ENCODE measurements at places on chromosomes 1 and 21. TPM values are rescaled to one million over a fixed set of nuclear protein-coding genes. Genes with fewer than 3 reads are reported as not detected.
A peak's percentile ranks its signal among the peaks of the same experiment; 100 is the strongest.

DNA sequence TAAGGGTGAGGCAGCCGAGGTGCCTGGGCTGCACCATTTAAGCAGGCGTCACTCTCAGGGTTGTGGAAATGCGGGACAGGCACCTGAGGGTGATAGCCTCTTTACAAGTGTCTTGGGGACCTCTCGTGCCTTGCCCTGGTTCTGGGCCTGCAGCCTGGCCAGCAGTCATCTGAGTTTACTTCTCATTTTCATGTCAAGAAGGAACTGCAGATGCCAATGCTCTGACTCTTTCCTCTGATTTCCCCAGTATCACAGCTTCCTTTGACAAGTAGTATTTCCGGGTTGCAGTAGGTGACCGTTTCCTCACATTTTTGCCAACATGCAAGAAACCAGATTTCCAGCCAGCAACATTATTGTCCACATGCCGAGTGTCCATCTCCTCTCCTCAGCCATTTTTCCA lies 286.9 kb downstream of the DISC1 start:
- no peak for DNase-seq

- no peak for DNase-seq
Measured at GRCh38 chr21:40839521-40839920, 7.4 kb downstream of the DSCAM start.

GRCh38 chr21:24217151-24217550 lies 1390.1 kb downstream of the MRPL39 start:
- no peak for DNase-seq

DNA sequence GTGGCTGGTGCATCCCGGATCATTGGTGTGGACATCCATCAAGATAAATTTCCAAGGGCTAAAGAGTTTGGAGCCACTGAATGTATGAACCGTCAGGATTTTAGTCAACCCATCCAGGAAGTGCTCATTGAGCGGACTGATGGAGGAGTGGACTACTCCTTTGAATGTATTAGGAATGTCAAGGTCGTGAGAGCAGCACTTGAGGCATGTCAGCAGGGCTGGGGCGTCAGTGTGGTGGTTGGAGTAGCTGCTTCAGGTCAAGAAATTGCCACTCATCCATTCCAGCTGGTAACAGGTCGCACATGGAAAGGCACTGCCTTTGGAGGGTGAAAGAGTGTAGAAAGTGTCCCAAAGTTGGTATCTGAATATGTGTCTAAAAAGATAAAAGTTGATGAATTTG lies 79.1 kb downstream of the FMN2 start:
- DNase-seq: no peak

DNA sequence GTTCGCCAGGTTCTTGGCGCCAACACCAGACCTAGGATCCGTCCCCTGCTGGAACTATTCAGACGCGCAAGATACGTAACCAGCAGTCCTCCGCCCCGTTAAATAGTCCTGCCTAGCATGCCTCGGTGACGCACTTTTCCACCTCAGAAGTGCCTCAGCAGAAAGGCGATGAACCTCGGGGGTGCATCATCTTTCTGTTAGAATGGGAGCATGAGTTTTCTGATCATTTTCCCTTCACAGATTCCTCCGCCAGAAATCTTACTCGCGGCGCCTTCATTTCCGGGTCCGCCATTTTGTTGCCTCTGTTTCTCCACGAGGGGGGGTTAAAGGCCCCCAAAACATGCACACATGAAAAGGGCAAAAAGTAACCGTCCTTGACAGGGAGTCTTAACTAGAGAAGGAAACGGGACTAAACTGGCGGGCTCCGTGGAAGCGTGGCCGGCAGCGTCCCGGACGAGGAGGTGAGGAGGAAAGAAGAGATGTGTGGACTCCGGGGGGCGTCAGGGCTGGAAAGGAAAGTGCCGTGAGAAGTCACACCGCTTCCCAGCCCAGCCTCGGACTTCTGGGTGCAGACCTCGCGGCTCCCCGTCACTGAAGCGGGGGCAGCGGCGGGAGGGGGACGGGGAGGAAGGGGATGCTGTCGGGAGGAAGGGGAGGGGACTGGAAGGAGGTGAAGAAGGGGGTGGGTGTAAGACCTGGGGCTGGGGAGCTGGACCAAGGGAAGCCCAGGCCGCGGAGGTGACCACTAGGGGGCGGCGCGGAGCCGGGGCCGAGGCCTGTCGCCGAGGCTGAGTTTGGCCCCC lies at the start of gene GABPB2:
TSS of gene GABPB2 (plus strand) at position 288 of the 803 bp plus-strand sequence. CDS start 17,429 bp downstream, outside the sequence.
- peak; percentile 91 for DNase-seq

- DNase-seq: peak; percentile 65
Measured at GRCh38 chr1:63322114-63322943, at the start of gene FOXD3. TSS of gene FOXD3 (plus strand) at chr1:63322567. CDS start at chr1:63323059, 492 bp downstream.

- no peak for DNase-seq
Measured at GRCh38 chr1:152880316-152880715, 2.2 kb downstream of the SMCP start.

DNA sequence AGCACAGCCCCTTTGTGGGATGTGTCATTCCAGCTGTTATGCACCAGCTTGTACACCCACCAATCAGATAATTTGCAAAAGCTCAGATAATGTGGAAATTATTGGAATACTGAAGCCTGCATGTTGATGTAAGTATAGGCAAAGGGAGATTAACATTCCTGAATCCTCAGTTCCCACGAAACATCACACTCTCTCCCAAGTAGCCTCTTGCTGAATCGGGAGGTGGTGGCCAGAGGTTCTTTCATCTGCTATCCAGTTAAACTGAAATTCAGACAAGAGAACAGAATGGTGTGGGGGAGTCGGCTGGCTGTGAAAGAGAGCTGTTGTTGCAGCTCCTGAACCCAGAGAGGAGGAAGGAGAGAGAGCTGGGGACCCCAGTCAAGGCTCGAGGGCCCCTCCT lies 170.9 kb downstream of the ZBTB18 start:
- no peak for DNase-seq

- no peak for DNase-seq
Measured at GRCh38 chr1:60564916-60565750, 491.6 kb upstream of the C1orf87 start.

DNA sequence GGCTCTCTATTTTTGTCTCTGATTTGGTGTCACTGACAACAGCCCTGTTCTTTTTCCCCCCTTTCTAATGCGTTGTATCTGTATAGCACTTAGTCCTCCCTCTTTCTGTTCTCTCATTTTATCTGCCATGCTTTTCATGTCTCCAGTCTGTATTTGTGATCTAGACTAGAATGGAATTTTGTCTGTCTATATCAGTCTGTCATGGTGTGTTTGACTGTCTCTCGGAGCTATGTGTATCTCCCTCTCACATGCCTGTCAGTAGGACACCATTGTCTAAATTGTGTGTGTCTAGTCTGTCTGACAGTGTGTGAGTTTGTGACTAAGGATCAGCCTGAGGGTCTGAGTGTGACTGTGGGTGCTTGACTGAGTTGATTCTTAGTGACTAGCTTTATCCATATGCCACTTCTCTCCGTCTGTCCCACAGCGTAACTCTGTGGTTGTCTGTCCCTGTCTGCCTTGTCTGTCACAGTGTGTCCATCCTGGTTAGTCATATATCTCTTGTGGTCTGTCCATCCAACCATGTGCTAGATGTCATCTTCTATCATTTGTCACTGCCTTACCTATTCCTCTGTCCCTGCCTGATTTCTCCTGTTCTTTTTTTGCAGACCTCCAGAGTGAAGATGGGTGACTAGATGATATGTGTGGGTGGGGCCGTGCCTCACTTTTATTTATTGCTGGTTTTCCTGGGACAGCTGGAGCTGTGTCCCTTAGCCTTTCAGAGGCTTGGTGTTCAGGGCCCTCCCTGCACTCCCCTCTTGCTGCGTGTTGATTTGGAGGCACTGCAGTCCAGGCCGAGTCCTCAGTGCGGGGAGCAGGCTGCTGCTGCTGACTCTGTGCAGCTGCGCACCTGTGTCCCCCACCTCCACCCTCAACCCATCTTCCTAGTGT lies 1.4 kb upstream of the B4GALT2 start:
- no peak for DNase-seq

DNA sequence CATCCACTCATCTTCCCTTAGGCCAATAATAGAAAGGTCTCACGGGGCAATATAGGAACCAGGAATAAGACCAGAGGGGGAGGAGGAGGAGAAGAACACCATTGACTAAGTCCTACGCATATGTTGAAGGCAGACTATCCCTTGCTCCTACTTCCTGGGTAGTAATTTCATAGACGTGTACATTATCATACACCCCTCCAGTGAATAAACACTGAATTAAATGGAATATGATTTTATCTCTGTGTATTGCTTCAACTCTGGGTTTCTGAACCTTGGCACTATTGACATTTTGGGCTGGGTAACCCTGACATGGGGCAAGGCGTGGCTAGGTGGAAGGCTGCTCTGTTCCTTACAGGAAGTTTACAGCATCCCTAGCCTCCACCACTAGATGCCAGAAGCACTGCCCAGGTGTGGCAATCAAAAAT lies 17.3 kb upstream of the FHAD1 start:
- no peak for DNase-seq

GRCh38 chr1:175185903-175186302 lies 6.7 kb downstream of the KIAA0040 start:
- no peak for DNase-seq

DNA sequence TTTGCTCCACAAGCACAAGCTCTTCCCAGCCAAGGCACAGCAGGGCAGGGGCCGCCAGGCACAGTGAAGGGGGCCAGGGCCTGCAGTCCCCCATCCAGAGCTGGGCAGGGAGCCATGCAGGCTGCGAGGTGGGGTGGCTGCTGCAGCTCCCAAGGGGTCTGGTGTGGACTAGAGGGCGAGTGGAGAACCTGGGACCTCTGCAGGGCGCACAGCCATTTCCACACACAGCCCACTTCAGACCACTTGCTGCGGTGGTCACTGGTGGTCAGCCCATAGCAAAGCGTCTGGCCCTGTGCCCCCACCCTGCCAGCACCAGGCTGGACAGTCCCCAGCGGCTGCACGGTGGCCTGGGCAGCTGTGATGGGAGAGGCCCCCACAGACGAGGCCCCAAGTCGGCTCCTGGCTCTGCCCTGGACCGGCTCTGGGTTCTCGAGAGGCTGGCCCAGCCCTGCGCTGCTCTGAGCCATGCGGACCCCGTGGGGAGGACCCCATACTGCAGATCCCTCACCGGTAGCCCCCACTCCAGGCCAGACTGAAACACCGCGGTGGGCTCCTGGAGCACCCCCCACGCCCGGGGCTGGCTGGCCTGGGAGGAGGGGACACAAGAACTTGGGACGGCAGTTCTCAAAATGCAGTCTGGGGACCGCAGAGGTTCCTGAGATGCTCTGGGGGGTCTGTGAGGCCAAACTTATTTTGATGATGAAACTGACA lies 47.1 kb upstream of the COL6A2 start:
- no peak for DNase-seq

GRCh38 chr1:226062558-226063223 lies at the start of gene H3-3A:
TSS of gene H3-3A (plus strand) at chr1:226062716. CDS start at chr1:226064352, 1,636 bp downstream.
- peak; percentile 99 for DNase-seq

- peak; percentile 78 for DNase-seq
Measured at GRCh38 chr1:244969355-244970235, 105.3 kb upstream of the HNRNPU start.

- DNase-seq: no peak
Measured at GRCh38 chr1:183417772-183418491, at the start of gene NMNAT2. TSS of gene NMNAT2 (minus strand) at chr1:183418380. CDS start at chr1:183418267, 113 bp downstream.

- peak; percentile 63 for DNase-seq
Measured at GRCh38 chr1:10943991-10944730, 68.3 kb upstream of the TARDBP start.

DNA sequence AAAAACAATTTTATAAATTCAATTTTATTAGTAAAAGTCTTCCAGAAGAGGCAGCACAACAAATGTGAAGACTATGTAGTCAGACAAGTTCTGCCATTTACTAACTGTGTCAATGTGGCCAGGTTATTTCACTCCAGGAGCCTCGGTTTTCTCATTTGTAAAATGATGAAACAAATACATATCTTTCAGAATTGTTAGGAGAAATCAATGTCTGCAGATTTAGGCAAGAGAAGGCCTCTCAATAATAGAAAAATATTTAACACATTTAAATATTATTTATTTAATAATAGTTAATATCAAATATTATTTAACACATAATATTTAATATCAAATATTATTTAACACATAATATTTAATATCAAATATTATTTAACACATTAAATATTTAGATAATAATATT lies 75.6 kb upstream of the PTGFR start:
- DNase-seq: no peak

DNA sequence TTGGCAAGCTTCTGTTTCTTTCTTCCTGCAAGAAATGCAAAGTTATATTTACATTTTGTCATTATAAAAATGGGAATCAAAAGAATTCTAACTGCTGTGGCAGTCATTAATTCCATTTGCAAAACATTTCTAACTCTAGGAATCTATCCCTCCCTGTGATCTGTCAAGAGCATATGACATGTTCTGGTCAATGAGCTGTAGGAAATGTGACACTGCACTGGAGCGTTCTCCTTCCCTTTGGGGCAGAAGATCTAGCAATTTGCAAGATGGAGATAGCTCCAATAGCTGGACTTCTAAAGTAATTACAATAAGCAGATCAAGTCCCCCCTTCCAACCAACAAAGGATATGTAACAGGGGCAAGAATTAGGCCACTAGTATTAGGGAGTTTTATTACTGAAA lies 6.3 kb downstream of the TOMM20 start:
- DNase-seq: no peak

DNA sequence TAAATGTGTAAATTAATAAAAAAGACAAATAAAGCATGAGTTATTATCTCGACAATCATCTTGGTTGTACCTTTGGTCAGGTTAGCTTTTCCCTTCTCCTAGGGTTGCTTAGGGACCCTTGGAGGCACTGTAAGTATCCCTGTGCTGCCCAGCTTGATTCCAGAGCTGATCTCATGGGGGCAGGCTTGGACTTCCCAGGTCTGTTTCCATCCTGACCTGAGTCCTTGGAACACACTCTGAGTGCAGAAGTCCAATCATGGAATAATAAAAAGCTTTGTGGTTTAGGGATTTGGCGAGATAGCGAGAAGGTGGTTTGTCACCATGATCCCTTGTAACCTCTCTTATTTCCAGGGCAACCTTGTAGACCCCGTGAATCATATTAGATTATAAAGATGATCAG lies 18.7 kb upstream of the PAPPA2 start:
- peak; percentile 63 for DNase-seq

The FCER1G gene
- total RNA-seq: 13.4 TPM

The RGS1 gene
- total RNA-seq: 3.1 TPM

The ITGB3BP gene
- total RNA-seq: 6.0 TPM

The ADAMTS1 gene
- total RNA-seq: 3.3 TPM

The RGS4 gene
- total RNA-seq: 0.50 TPM

The FMN2 gene
- total RNA-seq: not detected
